ENCODE measurements at places on chromosomes 12 and 14.

DNA sequence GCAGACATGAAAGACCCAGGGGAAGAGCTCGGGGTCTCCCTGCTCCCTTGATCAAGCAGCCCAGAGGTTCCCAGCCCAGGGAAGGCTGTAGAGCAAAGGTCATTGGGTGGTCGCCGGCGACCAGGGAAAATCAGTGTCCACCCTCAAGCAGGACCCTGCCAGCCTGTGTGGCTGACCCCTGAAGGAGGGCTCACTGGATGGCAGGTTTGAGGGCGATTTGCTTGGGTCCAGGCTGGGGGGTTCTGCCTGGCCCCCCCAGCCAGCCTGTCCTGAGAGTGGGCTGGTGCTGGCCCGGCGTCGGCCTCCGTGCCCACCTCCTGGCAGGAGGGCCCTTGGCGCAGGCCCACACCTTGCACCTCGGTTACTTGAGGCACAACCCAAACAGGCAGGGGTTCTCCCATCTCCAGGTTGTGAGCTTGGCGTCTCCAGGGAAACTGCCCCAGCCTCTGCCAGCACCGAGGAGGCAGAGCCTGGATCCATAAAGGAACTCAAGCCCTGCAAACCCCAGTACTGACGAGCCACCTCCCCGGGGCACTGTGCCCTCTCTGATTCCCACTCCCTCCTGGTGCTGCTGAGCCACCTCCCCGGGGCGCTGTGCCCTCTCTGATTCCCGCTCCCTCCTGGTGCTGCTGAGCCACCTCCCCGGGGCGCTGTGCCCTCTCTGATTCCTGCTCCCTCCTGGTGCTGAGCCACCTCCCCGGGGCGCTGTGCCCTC, 329.0 kb upstream of the SFSWAP start:
- DNase-seq, result no peak

DNA sequence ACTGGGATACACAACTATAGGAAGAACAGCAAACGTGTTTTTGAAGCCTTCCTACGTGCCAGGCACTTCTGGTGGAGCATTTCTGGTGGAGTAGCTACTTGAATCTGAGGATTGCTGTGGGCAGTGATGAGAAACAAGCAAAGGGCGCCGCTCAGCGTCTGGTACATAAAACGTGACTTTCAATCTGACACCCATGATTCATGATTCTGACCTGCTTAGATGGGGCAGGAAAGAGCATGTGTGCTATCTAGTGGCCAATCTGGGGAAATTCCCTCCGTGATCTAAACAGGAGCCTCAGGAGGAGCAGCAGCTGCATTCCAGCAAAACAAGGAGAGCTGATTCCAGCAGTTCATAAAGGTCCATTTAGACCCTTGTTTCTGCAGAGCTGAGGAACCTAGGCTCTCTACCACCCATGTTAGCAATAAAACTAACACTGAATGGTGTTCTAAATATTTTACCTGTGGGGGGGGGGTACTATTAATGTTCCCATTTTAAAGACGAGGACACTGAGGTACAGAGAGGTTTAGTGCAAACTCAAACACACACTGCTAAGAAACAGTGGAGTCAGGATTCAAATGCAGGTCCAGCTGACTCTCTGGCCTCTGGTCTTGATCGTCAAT, 37.8 kb downstream of the PAH start:
- no peak for DNase-seq

DNA sequence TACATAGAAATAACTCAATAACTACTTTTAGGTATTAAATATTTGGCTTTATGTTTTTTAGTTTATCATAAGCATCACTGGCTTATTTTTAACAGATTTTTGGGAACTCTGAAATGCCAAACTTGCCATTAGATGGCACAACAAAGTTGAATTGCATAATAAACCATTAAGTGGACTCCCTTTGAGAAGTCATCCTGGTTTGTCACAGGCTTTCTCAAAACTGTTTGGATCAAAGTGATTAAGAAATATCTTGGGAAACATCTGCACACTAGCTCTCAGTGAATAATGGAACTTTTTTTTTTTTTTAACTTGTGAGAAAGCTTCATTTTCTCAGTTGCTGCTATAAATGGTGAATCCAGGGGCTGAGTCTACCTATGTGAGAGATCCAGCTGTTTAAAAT, 4.3 kb downstream of the SLC16A7 start:
- no peak for DNase-seq

GRCh38 chr12:62215506-62215905, 44.7 kb upstream of the USP15 start:
- no peak for DNase-seq

GRCh38 chr12:52183544-52183910, 8.3 kb downstream of the KRT80 start:
- no peak for DNase-seq

- DNase-seq, result no peak
Observed at GRCh38 chr12:104890476-104891096, 67.5 kb downstream of the SLC41A2 start.

- DNase-seq, result no peak
Observed at GRCh38 chr12:129207084-129207483, 353.8 kb downstream of the GLT1D1 start.

- no peak for DNase-seq
Observed at GRCh38 chr12:49946086-49946485, 4.5 kb upstream of the AQP2 start.

DNA sequence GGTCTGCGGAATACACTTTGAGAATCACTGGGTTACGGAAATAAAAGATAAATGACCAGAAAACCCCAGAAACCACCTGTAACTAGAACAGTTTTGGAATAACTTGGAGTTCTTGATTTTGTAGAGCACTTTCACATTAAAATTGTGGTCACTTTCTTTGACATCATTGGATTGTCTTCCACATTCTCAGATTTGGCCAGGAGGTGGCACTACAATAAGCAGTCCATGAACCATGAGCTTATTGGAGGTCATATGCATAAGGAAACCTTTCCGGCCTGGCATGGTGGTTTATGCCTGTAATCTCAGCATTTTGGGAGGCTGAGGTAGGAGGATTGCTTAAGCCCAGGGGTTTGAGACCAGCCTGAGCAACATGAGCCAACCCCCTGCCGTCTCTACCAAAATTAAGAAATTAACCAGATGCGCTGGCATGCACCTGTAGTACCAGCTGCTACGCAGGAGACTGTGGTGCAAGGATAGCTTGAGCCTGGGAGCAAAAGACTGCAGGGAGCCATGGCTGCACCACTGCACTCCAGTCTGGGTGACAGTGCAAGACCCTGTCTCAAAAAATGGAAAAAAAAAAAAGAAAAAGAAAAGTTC, 107.7 kb upstream of the CAND1 start:
- peak; percentile 17 for DNase-seq

DNA sequence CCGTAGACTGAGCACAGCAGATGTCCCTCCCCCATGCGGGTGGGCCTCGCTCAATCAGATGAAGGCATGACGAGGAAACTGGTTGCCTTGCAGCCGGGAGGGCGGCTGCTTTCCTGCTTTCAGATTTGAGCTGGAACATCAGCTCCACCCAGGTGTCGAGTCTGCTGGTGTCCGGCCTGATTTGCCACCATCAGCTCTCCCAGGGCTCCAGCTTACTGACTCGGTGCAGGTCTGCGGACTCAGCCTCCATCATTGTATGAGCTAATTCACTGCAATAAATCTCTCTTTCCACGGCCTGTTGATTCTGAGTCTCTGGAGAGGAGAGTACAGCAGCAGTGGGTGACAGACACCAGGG, 156.2 kb downstream of the KIF26A start:
- DNase-seq, result peak; percentile 8

GRCh38 chr14:34380471-34380845, 81.6 kb downstream of the SPTSSA start:
- DNase-seq, result no peak

DNA sequence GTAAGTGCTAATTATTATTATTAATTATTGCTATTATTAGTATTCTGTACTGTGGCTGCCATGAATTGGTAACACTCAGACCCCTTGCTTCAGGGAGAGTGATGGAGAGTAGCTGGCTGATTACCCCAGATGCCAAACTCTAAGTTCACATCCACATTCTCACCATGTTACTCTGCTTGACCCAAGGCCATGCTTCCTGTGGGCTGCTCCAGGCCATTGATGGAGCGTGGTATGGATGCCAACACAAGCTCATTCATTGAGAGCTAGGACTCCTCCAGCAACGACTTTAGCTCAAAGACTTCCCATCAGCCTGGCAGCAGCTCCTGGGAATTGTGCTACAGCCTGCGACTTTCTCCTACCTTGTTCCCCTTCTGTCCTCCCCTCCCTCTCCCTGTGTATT, 233.4 kb downstream of the MSRB3 start:
- DNase-seq, result no peak

GRCh38 chr12:67692966-67693365, 44.4 kb downstream of the DYRK2 start:
- no peak for DNase-seq

DNA sequence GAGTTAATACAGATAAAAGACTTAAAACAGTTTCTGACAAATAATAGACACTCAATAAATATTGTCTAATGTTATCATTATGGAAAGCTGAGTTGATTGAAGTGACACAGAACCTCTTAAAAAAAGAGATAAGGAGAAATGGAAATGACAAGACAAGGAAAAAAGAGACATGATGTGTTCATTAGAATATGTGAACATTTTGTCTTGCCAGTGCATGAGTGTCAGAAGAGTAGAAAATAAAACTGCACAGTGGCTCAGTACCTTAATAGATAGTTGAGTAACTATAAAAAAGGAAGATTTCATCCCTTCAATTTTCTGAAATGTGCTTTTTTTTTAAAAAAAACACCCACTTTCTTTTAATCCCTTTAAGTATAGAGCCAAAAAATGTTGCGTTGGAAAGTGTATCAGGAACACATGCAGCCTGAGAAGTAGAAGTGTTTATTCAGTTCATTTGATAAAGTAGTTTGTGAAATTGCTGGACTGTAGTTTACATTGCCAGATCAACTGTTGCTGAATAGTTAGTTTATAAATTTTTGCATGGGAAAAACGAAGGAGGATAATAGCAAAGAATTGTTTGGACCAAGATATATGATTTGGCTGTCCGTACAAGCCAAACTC, 56.6 kb upstream of the ACSS3 start:
- no peak for DNase-seq

- DNase-seq, result no peak
Observed at GRCh38 chr14:104157016-104157928, 18.9 kb downstream of the KIF26A start.

DNA sequence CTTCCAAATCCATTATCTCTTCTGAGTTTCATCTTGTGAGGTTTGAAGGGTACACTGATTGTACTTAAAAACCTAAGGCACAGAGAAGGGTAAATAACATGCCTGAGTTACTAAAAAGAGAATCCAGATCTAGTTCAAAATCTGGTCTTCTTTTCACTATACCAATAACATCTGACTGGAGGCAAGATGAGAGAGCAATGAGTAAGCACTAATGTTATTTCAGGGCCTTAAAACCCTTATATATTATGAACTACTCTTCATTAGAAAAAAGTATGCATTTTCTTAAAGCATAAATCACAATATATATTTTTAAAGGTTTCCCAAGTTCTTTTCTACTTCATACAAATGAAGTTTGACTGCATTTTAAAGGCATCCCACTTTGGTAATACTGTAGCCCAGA, 60.2 kb downstream of the GXYLT1 start:
- no peak for DNase-seq

GRCh38 chr12:94037444-94037843, 110.9 kb upstream of the PLXNC1 start:
- no peak for DNase-seq

DNA sequence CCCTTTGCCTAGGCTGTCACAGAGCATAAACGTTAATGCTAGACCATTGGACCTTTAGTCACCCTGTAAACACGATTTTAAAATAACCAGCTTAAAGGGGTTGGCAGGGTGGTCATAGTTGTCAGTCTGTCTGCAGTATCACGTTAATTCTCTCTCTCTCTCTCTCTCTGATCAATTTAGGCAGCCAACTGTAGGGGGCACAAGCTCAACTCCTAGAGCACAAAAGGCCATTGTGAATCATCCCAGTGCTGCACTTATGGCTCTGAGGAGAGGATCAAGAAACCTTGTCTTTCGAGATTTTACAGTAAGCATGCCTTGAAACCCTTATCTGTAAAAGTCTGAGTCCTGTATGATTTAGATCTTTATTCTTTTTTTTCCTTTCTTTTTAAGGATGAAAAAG, 97.1 kb downstream of the SCAF11 start:
- no peak for DNase-seq

- peak; percentile 44 for DNase-seq
Observed at GRCh38 chr14:68824517-68825347, 31.9 kb upstream of the ZFP36L1 start.

DNA sequence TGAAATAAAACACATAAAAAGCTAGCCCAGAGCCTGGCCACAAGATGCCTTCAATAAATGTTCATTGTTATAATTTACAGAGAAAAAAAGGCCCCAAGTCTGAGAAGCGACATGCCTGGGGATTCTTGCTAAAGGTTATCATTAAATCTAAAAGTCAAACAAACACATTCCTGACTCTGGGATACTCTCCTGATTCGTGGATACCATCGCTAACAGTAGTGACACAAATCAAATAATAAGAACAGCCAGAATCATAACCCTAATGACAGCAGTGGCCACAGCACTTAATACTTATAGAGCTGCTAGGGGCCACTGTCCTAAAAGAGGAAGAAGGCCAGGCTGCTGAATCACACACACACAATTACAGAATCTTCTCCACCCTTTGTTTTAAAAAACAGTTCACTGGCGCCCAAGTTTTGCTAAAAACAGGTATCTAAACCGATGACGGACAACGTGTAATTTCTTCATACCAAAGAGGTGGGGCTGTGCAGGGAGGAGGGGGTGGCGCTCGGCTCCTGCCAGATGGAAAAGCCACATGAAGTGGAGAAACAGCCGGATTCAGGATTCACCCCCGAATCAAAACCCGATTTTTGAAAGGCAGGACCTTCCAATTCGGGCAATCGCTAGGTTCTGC, 1.2 kb downstream of the CLIP1 start:
- no peak for DNase-seq

- DNase-seq, result peak; percentile 33
Observed at GRCh38 chr12:12562016-12562483, 613 bp downstream of the DUSP16 start.

DNA sequence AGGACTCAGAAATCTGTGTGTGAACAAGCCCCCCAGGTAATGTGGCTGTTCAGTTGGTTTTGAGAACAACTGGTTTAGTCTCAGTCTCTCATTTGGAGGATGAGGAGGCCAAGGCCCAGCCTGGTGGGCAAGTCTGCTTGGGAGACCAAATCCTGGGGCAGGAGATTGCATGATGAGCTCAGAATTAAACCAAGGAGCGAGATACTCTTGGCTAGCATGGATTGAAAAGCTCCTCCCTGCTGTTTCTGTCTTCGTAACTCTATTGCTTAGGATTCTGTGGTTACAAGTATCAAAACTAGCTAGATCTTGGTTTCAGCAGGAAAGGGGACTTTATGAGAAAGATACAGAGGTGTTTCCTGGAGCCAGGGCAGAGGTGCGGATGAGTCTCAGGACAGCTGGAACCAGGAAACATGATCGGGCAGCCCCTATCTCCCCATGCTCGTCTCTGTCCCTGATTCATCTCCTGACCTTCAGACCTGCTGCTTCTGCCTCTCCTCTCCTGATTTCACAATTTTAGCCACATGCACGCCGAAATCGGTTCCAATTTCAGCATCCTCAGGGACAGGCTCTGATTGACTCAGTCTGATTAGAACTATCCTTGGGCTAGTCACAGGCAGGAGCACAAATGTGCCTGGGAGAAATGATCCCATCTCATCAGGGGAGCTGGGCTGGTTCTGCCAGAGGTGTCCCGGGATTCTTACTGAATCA, 40.2 kb upstream of the RIN3 start:
- no peak for DNase-seq
